ENCODE measurements at places on chromosomes 12 and 14.

DNA sequence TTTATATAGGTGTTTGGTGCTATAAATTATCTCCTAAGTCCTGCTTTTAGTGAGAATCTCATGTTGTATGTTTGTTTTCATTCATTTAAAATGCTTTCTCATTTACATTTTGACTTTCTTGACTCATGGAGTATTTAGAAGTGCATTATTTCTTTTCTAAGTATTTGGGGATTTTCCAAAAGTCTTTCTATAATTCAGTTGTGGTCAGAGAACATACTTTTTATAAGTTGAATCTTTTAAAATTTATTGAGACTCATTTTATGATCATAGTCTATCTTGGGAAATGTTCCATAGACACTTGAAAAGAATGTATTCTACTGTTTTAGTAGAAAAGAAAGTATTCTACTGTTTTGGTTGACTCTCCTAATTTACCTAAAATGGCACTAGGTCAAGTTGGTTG lies 168.2 kb downstream of the AKAP6 start:
- DNase-seq = no peak

DNA sequence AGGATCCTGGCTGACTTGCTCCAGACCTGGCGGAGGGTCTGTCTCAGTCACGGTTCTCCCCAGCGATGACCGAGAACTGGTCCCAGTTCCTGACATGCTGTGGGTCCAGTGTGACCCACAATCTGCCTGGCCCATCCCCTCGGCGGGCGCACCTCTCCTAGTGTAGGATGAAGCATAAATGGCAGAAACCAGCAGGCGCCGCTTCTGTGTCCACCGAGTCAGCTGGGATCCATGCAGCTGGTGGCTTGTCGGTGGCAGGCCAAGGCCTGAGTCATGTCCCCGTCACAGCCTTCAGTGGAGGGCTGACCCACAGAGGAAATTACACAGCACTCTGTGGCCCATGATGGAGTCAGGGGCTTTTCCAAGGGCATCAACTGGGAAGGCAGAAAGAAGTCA lies 38.5 kb downstream of the NFKBIA start:
- DNase-seq = no peak

DNA sequence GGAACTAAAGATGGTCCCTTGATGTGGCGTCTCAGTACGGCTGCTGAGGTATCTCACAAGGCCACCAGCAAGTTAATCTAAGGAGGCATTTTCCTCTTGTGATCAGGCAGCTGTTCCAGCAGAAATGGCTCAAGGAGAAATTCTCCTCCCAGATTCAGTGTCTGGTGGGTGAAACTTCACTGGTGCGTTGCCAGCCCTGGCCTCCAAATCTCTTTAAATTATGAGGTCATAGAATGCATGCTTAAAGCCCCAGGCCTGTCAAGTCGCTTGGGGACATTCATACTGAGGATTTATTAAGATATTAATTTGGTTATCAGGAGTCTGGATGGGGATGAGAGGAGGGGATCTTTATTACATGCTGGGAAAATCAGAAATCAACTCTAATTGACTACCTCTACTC lies 72.9 kb downstream of the PPP2R5C start:
- no peak for DNase-seq

GRCh38 chr14:91277546-91278382 lies 33.3 kb upstream of the GPR68 start:
- no peak for DNase-seq

- DNase-seq = no peak
Measured at GRCh38 chr14:75222208-75222701, 45.8 kb upstream of the TMED10 start.

GRCh38 chr12:50600364-50600763 lies 95.6 kb downstream of the DIP2B start:
- no peak for DNase-seq

DNA sequence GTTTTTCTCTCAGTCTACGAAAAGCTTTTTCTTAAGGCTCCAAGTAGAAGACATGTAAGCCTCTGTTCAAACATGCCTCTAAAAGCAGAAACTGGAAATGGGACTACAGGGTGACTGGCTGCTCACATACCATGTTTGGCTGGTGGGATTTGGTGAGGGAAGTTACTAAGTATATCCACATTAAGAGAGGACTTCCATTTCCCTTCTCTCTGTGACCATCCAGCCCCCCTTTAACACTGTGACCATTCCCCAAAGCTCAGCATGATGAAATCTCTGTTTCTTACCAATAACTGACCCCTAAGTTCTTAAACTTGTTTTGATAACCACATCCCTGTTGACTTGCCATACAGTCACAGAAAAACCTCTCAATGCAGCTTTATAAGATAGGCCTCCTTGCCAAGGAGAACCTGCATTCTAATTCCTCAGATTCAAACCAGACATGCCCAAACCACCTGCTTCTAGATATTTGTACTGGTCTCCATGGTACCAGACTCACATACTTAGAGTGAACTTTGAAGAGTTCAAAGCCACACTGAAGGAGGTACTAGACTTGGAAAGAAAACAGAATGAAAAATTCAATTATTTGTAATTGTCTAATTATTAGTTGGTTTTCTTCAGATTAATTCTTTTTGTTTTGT lies 102.2 kb downstream of the VEZT start:
- no peak for DNase-seq

DNA sequence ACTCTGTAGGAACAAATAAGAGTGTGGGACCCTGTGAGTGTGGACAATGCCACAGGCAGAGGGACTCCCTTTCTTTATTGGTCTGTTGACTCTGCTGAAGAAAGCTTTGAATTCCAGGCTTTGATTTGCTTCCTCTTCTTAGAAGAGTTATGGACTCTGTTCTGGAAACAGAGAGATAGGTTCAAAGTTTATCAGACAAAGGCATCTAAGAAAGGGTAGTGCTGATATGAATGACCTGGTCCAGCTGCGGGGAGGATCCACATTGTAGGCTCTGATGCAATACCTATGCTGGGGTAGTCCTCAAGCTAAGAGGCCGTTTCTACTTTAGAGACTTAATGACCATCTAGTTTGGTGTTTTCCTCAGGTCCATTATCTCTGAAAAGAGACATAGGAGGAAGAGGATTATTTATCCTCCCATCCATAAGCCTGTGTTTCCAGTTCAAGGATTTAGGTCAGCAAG lies 10.7 kb upstream of the IKZF4 start:
- DNase-seq = no peak

DNA sequence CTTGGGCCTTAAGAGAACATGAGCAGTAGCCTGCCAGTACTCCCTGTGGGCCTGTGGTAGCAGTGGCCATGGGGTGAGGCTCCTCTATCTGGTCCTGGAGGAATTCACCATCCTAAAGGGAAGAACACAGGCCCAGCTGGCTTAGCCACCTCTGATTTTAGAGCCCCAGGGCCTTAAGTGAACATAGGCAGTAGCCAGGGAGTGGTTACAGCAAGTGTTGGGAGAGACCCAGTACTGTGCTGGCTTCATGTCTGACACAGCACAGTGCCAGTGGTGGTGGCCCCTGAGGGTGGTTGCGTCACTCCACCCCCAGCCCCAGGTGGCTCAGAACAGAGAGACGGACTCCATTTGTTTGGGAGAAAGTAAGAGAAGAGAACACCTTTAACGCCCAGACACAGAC lies 105.1 kb downstream of the TXNDC16 start:
- DNase-seq = no peak

- DNase-seq = no peak
Measured at GRCh38 chr12:115046805-115047204, 362.8 kb upstream of the TBX3 start.

- DNase-seq = peak; percentile 84
Measured at GRCh38 chr12:117236456-117237001, 46.3 kb upstream of the FBXO21 start.

DNA sequence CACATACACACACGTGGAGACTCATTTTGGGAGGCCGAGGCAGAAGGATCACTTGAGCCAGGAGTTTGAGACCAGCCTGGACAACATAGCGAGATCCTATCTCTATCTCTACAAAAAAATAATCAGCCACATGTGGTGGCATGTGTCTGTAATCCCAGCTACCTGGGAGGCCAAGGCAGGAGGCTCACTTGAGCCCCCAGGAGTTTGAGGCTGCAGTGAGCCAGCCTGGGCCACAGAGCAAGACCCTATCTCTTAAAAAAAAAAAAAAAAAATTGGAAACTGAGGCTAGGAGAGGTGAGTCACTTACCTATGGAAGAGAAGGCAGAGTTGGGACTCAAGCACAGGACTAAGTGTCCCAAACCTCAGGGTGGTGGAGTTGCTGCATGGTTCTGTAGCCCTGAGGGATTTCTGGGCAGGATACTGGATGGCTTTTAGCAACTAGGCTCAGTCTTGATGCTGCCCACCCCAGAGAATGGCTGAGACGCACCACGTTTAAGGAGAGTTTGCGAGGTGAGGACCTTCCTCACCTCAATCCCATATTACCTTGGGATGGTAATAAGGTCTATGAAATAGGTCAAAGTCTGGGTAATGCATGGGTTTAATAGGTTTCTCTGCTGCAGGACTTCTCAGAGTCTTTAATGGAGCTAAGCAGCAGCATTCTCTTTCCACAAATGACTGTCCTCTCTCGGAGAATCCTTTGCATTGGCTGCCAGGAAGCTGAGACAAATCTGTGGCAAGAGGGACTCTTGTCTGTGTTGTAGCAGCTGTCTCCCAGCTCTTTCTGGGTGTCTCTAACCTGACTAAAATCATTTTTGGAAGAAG lies 35.6 kb downstream of the SH2B3 start:
- DNase-seq = no peak

- peak; percentile 63 for DNase-seq
Measured at GRCh38 chr12:132597333-132598316, 12.8 kb downstream of the LRCOL1 start.

DNA sequence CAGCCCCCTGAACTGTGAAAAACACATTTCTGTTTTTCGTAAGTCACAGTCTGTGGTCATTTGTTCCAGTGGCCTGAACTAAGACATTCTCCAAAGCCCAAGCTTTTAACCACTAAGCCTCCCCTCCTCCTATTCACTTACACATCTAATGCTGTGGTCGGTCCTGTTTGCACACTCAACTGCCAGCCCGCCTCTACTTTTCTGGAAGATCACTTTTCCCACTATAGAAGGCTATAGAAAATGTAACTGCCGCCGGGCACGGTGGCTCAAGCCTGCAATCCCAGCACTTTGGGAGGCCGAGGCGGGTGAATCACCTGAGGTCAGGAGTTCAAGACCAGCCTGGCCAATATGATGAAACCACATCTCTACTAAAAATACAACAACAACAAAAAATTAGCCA lies 524.7 kb upstream of the TMEM132C start:
- DNase-seq = no peak

DNA sequence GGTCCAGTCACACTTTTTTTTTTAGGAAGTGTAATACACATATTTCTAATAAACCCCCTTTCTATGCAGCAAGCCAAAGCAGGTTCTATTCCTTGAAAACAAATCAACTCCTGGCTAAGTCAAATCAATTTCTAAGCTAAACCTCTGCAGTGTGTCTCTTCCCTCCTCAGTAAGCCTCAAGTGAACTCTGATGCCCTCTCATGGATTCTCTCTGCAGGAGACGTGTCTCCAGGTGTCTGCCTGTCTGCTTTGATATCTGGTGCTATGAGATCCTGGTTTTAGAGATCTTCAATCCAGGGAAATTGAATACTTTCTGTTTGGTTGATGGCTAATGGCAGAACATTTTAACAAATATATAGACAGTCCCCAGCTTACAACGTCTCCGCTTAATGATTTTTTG lies 791.7 kb downstream of the AACS start:
- no peak for DNase-seq

DNA sequence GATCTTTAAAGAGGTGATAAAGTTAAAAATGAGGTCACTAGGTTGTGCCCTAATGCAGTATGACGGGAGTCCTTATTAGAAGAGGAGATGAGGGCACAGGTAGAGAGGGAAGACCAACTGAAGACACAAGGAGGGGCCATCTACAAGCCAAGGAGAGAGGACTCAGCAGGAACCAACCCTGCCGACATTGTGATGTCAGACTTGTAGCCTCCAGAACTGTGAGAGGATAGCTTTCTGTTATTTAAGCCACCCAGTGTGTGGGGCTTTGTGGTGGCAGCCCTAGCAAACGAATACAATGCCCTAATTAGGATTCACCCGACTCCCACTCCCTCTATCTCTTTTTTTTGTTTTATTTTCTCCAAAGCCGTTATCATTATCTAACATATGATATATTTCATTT lies 7.9 kb upstream of the IL26 start:
- no peak for DNase-seq

DNA sequence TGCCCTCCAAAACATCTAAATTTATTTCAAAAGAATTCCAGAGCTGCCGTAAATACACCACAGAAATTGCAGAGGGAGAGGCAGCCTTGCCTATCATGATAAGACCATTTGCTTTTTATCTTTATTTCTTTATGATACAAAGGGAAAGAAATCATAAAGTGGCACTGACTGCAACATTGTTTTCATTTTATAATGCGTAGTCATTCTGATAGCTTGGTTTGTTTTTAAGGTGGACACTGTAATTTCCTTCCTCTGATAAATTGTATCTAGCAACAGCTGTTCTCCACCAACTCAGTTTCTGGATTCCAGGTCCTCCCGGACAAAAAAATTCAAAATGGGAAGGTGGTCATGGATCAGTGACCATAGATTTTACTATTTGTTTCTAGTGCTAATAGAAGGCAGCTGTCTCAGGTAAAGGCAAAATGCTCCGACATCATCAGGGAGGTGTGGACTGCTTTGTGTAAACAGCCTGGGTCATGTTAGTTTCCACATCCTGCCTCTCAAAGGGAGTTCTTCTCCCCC lies 623 bp upstream of the TSPAN8 start:
- no peak for DNase-seq

DNA sequence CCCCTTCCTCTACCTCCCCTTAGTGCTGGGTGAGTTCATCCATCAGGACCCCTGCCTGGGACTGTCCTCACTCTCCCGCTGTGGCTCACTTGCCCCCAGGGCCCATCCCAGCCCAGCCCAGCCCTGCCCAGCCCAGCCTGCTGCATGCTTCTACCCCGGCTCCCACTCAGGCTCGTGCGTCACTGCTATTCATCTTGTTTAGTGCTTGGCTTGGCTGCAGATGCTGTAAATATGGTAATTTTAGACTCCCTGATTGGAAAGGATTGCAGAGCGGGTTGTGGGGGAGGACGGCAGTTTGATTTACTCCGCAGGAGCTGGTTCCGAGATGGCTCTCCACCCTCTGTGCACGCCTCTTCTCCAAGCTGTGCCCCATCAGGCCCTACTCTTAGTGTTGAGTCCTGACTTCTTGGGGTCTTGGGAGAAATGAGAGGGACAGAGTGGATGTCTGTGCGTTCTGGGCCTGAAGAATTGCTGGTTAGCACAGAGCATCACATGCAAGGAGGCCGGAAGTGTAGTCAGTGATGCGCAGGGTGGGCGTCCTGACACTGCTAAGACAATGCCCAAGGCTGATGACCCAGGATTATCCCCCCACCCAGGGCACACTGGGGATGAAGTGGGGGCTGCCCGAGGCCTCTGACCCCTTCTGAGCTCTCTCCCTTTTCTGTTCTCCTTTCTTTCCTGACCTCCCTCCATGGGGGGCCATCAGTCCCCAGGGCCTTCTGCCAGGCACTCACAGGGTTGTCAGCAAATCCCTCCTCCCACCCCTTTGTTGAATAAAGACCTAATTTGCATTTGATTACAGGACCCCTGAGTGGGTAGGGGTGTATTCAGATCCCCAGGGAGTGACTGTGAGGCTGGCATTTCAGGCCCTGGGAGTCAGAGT lies 244.4 kb downstream of the ZFP36L1 start:
- DNase-seq = peak; percentile 86

Measured in hepatocyte (in vitro differentiated cells).